ENCODE measurements at places on chromosomes 6 and 20.

- DNase-seq: peak; percentile 99
Measured at GRCh38 chr20:43938932-43939761, 24.5 kb downstream of the TOX2 start.

- no peak for DNase-seq
Measured at GRCh38 chr6:143600821-143601220, 76.9 kb upstream of the PHACTR2 start.

GRCh38 chr20:25574411-25574810, 10.9 kb downstream of the NINL start:
- no peak for DNase-seq

GRCh38 chr6:81613606-81614005, 138.9 kb downstream of the TENT5A start:
- peak; percentile 68 for DNase-seq

- no peak for DNase-seq
Measured at GRCh38 chr6:142737368-142738034, 207.5 kb downstream of the HIVEP2 start.

GRCh38 chr6:47897247-47897646, 115.4 kb downstream of the OPN5 start:
- DNase-seq: no peak

GRCh38 chr6:133612459-133612858, 276.5 kb upstream of the TCF21 start:
- no peak for DNase-seq

DNA sequence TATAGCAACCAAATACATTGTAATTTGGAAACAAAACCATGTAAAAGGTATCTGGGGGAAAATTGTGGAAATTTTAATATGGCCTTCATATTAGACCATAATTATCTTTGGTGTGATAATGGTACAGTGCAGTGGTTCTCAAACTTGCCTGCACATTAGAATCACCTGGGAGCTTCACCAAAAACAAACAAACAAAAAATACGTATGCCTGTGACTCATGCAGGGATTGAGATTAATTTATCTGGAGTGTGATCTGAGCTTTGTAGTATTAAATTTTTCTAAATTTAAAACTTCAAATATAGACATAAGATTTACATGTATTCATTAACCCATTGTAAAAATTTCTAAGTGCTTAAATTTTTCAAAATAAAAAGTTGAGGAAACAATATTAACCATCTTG, 31.5 kb downstream of the ARHGAP18 start:
- no peak for DNase-seq

DNA sequence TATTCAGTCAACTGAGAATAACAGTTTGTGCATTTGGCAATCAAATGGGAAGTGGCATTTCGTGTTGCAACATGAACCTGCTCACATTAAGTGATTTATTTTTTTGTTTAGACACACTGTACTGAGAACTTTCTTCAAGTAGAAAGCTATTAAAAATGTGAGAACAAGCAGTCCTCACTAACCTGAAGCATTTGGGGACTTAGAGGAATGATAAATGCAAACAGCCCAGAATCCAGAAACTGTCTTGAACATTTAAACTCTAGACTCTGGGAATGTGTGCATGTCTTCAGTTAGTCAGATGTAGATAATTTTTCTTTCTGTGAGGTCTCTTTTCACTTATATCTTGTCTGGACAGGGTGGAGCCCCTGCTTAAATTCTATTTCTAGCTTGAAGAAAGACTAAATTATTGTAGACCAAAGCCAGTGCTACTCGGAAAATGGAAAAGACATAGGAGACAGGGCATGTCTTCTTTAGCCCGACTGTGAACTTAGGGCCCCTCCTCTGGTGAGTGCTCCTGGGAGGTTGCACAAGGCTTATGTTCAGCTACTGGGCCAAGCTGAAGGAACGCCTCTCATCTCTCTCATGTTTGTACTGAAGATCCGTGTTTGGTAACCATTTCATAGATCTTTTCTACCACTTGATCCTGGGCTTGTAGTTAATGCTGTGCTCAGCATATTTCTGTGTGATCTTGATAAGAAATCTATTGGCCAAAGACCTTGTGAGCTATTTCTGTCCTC, 70.1 kb downstream of the SLX4IP start:
- DNase-seq: no peak

DNA sequence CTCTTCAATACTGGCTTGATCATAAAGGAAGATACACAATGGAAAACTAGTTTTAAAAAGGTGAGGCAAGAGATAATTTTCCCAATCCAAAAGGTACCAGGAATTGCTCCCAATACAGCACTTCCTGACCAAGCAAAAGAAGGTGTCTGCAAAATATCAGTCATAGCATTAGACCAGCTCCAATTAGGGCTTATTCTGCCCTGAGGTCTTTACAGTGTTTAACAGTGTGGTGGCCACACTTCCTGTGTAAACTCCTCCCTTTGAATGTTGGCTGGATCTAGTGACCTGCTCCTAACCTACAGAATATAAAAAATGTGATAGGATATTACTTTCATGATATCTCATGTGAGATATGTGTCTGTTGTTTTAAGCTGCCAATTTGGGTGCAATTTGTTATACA, 57.1 kb upstream of the BTN3A2 start:
- DNase-seq: no peak

DNA sequence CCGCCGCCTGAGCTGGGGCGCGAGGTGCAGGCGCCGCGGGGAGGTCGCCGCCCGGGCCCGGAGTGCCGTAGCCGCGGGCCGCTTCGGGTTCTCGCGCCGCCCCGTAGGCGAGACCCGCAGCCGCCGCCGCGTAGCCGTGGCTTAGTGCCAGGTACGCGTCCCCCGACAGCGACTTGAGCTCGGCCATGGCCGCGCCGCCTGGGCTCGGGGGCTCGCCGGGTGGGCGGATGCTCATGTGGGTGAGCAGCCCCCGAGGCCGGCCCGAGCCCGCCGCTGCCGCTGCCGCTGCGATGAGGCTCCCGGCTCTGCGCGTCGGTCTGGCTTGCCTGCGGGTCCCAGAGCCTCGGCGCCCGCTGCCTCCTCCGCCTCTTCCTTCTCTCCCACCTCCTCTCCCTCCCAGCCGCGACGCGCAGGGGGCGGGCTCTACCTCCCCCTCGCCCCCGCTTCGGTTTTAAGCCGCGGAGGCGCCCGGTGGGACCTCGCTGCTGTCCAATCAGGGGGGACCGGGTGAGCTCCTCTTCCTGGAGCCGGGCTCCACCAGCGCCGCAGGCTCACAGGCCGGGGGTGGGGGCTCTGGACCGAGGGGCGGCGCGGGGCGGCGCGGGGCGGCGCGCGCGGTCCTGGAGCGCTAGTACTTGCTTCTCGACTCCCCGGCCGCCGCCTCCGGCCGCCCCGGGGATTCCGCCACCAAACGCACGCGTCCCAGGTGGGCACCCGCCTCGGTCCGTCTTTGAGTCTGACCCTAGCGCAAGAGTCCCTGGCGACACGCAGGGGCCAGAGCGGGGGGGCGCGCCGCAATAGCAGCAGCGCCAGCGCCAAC, at the start of gene BHLHE23:
Gene BHLHE23 (minus strand): TSS at position 425 of the 820 bp plus-strand sequence. CDS start 190 bp downstream, at position 235.
- DNase-seq: no peak

- no peak for DNase-seq
Measured at GRCh38 chr6:134930463-134930862, 19.4 kb downstream of the ALDH8A1 start.

DNA sequence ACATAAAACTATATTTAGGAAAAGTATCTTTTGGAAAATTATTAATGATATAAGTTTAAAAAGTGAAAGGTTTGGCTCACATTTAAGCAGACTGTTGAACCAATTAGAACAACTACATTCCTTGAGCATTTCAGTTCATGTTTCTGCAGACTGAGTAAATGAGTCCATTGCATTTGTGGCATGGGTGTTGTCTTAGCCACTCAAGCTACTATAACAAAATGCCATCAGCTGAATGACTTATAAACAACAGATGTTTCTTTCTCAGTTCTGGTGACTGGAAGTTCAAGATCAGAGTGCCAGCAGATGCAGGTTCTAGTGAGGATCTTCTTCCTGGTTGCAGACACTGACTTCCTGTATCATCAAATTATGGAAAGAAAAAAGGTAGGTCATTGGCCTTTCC, 67.1 kb upstream of the SLC2A12 start:
- DNase-seq: no peak

DNA sequence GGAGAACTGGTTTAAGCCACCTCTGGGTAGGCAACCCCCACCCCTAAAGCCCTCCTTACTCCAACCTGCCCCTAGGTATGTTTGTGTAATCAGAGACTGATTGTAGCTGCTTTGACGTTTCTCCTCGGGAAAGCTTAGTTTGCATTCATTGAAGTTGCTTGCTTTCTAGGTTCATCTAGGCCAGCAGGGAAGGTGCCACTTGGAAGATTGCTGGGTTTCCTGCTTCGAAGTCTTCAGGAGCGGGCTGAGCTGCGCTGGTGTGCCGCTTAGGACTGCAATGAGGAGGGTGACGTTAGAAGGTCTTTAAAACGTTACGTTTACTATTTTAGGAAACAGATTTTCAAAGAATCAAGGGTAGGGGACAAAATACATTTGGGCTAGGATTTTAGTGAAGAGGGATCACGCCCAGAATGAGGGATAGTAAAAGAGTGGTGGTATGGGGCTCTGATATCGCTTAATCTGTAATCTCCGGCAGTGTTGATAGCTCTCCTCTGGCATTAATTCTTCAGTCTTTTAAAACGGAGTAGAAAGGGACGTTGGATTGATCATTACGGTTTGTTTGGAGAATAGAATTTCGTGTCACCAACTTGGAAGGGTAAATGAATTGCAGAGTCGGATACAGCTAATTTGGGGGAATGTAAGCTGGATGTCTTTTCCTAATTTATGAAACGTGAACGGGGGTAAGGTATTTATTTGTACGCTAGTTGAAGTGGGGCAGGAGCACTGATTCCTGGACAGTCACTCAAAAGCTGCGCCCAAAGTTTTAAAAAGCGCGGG, 92.6 kb upstream of the PRDM1 start:
- no peak for DNase-seq

DNA sequence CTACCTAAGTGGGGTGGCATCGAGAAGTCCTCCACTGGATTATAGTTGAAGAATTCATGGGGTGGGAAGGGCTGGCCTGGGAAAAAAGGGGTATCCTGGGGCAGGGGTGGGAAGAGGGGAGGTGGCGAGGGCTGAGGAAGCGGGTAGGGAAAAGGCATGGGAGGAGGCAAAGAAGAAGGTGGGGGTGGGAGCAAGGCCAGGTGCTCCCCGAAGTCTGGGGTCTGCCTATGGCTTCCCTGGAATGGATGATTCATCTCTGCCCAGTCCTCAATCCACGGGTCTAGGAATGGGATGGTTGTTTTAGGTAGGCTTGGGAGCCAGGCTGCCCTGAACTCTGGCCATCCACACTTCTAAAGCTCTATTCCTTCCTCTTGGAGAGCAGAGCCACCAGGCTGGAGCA, 4.4 kb downstream of the PCED1A start:
- DNase-seq: no peak

GRCh38 chr6:11207199-11207968, 25.1 kb downstream of the NEDD9 start:
- DNase-seq: peak; percentile 98

- DNase-seq: peak; percentile 68
Measured at GRCh38 chr6:116511424-116512110, at the start of gene CALHM5. TSS of gene CALHM5 (plus strand) at chr6:116511639. CDS start at chr6:116511697, 58 bp downstream.

DNA sequence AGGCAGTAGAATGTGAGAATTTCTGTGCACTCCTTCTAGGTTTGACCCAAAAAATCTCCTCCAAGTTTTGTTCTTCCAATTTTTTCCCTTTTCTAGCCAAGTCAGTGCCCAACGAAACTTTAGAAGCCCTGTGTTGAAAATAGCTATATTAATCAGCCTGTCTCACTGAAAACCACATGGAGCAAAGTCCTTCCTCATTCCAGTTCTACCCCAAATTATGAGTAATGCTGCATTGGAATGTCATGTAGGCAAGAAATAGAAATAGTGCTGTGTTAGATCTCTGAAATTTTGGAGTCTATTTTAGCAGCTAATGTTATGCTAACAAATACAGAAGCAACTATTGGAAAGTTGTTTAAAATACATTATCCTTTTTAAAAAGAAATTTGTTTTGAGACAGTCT, 725.5 kb downstream of the TBC1D32 start:
- peak; percentile 39 for DNase-seq

- no peak for DNase-seq
Measured at GRCh38 chr6:40852779-40853373, 186.1 kb downstream of the UNC5CL start.

GRCh38 chr6:7176208-7176607, 68.4 kb downstream of the RREB1 start:
- DNase-seq: no peak

- DNase-seq: peak; percentile 52
Measured at GRCh38 chr6:117449549-117450439, 24.1 kb upstream of the ROS1 start.

- DNase-seq: no peak
Measured at GRCh38 chr20:25352746-25353145, 37.9 kb downstream of the ABHD12 start.

- no peak for DNase-seq
Measured at GRCh38 chr20:13024596-13024995, 15.8 kb downstream of the SPTLC3 start.

DNA sequence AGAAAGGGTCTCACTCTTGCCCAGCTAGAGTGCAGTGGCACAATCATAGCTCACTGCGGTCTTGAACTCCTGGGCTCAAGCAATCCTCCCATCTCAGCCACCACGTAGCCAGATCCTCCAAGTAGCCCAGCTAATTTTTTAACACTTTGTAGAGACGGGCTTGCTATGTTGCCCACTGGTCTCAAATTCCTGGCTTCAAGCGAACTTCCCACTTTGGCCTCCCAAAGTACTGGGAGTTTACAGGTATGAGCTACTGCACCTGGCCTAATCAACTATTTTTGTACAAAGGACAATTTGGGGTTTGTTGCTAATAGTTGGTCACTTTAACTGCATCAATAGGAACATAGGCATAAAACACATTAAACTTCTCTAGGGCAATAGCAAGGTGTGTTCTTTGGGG, 29.9 kb upstream of the SYNCRIP start:
- no peak for DNase-seq

DNA sequence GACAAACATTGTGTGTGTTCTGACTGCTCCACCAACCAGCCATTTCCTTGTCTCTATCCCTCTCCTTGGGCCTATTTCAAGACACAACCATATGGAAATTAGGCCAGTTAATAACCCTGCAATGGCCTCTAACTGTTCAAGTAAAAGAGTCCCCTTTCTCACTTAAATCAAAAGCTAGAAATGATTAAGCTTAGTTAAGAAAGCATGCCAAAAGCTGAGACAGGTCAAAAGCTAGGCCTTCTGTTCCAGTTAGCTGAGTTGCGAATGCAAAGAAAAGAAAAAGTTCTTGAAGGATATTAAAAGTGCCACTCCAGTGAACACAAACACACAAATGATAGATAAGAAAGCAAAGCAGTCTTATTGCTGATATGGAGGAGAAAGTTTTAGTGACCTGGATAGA, 22.5 kb downstream of the SERINC1 start:
- no peak for DNase-seq

- DNase-seq: no peak
Measured at GRCh38 chr6:27977387-27977786, 20.3 kb downstream of the OR2B6 start.
